ENCODE measurements at places on chromosomes 13 and 19. TPM values are rescaled to one million over a fixed set of nuclear protein-coding genes. Genes with fewer than 3 reads are reported as not detected.

DNA sequence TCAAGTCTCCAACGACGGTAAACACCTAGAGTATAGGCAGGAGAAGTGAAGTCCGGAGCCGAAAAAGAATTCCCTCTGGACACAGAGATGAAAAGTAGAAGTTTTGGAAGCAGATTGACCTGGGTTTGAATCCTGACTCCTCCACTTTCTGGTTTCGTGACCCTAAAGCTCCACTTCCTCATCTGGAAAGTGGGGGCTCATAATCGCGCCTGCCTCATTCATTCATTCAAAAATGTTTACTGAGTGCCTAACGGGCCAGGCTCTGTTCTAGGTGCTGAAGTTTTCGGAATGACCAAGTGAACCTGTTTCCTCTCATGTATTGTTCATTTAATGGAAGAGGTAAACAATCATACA, 7.1 kb upstream of the EML2 start:
- H3K4me3 ChIP-seq = peak overlapping the region; percentile 82
- peak overlapping the region; percentile 62 for H3K27ac ChIP-seq
- H3K4me1 ChIP-seq = peaks cover 22% of the 10 kb centered on the region
- H3K36me3 ChIP-seq = no peaks in the 10 kb centered on the region
- no peak for DNase-seq

DNA sequence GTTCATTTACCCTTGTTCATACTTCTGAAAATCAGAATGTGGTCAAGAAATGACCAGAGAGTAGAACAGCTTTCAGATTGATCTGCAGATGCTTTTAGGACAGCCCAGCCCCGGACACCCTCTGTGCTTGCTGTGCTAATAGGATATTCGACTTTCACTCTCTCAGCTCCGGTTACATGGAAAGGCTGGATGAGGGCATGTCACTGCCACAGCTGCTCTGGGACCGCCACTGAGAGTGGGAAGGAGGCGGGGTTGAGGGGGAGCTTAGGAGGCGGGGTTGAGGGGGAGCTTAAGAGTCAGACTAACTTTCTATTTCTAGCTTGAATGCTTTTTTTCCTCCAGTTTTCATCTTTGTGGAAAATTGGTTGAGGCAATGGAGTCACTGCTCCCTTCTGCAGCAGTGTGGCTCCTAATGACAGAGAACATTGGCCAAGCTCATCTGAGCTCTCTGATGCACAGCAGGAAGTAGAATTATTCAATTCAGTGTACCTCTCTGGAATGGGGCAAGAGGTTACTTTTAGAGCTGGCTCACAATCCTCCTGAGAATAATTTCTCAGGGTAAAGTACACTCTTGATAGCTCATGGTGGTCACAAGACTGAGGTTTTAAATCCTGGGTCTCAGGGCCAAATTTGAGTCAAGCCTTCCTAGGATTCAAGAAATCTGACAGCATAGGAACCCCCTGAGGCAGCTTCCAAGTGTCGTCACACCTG, 74.6 kb upstream of the NPAS1 start:
- no peaks in the 10 kb centered on the region for H3K27me3 ChIP-seq
- H3K4me1 ChIP-seq = peaks cover 48% of the 10 kb centered on the region
- no peak for DNase-seq
- H3K4me3 ChIP-seq = peak overlapping the region; percentile 67
- peak overlapping the region; percentile 62 for H3K27ac ChIP-seq
- H3K36me3 ChIP-seq = peaks cover 29% of the 10 kb centered on the region

Gene COPE
- 213 TPM for total RNA-seq

Gene FLT1
- total RNA-seq = 0.79 TPM

Measured in type B pancreatic cell (in vitro differentiated cells).